ENCODE measurements at places on chromosomes 5 and 9.

DNA sequence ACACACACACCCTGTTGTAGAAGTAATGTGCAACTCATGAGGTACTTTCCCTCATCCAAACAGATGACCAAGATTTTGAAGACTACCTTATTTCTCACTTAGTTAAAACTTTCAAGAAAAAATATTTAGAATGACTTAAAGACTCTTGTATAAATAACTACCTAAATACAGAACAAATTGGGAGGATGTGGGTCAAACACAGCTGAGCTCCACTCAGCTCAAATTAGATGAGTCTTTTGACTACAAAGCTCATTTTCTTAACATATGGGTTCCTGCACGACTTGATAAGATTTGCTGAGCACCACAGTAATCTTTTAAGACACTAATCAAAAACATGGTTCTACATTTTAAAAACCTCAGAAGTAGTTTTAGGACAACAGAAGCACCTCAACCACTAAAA is 8.9 kb downstream of the MTX3 start:
- DNase-seq: no peak

DNA sequence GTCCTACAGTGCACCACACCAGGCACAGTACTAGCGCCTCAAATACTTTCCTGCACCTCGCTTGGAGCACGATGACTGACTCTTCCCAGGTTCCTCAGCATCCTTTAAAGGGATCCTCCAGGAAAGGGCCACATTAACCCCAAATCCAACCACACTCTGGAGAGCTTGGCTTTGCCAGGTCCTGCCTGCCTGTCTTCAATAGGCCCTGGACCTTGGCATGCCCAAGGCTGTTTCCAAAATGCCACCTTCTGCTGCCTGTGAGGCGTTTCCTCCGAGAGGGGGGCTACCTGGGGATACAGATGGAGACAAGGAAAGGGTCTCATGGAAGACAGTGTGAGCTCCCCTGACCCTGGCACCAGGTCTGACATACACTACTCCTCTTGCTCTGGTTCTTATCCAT is 169.9 kb downstream of the DAB2IP start:
- no peak for DNase-seq

DNA sequence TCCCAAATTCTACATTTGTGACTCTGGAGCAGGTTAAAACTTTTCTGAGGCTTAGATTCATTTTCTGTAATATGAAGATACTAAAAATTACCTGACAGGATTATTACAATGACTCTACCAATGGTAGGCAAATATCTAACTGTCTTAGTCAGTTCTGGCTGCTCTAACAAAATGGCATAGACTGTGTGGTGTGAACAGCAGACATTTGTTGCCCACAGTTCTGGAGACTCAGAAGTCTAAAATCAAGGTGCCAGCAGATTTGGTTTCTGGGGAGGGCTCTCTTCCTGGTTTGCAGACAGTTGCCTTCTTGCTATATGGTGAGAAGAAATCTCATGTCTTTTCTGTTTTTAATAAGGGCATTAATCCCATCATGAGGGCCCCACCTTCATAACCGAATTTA is 245.1 kb downstream of the MAST4 start:
- DNase-seq: no peak

- DNase-seq: no peak
These were observed 114.8 kb downstream of the FGF18 start for GRCh38 chr5:171534043-171534895.

DNA sequence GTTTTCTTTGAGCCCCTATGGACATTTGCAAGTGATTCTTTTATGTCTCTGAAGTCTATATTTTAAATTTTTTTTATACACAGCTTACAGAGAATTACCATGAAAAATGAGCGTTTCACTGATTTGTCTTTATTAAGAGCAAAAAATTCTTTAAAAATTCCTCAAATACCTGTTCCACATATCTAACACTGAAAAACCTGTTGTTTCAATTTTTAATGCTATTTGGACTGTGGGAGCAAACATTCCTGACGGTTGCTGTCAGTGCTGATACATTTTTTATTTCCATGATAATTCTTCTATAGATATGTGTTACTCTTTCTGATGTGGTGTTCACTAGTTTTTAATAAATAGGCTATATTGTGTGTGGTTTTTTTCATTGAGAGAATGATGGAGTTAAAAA is 199.8 kb downstream of the GDNF start:
- DNase-seq: no peak

GRCh38 chr5:7261900-7262299 is 134.0 kb upstream of the ADCY2 start:
- no peak for DNase-seq

DNA sequence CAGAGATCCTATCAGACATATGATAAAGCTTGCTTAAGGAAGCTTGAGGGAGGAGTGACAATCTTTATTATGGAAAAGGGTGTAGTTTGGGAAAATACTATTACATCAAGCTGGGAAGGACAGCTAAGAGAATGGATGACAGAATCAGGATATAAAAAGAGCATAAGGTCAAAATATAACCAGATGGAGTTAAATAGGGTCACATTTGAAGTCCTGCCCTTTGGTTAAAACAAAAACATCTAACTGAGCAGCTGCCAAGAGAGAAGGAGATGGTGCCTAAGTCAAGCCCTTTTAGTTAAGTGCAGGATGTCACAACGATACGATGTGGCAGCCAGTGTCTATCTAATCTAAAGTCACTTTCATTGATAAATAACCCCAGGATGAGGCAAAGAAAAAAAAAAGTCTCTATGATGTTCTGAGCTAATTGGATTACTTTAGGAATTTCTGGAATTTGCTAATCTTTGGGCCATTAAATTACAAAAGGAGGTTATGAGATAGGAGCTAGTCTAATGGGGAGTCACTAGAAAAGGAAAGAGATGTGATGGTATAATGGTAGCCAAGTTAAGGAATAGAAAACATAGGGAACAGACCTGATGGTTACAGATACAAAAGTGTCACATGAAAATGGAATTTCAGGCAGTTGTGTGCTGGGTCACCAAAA is 365.2 kb downstream of the PDE4D start:
- DNase-seq: no peak

DNA sequence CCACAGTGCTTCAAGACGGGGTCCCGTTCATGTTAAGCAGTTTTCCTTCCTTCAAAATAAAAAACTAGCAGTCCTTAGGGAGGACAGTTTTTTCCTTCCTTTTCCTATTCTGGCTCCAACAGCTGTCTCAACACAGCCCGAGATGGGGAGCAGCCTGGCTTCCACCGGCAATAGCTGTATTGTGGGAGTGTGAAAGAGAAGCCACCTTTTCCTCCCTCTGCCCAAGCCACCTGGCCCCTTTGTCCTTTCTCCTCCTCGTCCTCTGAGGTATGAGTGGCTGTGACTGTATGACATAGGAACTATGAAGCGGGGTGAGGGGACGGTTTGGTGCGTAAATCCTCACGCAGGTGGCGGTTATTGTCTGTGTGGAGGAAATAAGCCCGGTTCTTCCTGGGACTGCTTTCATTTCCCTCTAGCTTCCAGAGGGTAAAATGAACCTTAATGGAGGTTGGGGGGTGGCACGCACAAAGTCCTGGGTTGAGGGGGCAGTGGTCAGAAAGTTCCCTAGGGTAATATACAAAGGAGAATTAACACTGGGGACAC is 292.0 kb upstream of the DMRT1 start:
- no peak for DNase-seq

- DNase-seq: no peak
These were observed 30.0 kb downstream of the NR6A1 start for GRCh38 chr9:124741149-124741548.

GRCh38 chr9:106981396-106982287 is 118.7 kb downstream of the ZNF462 start:
- no peak for DNase-seq

- DNase-seq: no peak
These were observed 12.1 kb downstream of the RGS14 start for GRCh38 chr5:177369645-177370440.

DNA sequence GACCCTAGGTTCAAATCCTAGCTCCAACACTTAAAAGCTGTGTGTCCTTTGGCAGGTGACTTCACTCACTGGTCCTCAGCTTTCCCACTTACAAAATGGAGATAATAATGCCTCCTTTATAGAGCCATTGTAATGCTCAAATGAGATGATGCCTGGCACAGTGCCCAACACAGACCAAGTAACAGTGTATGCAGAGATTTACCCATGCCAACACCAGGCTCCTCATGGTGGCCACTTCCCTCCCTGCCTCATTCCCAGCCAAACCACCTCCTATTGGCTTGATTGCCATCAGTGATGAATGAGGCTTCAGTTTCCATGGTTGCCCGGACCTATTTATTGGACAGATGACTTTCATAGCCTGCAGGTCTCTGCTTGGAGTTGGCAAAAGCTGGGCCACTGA is 469.4 kb downstream of the CDK5RAP2 start:
- no peak for DNase-seq

DNA sequence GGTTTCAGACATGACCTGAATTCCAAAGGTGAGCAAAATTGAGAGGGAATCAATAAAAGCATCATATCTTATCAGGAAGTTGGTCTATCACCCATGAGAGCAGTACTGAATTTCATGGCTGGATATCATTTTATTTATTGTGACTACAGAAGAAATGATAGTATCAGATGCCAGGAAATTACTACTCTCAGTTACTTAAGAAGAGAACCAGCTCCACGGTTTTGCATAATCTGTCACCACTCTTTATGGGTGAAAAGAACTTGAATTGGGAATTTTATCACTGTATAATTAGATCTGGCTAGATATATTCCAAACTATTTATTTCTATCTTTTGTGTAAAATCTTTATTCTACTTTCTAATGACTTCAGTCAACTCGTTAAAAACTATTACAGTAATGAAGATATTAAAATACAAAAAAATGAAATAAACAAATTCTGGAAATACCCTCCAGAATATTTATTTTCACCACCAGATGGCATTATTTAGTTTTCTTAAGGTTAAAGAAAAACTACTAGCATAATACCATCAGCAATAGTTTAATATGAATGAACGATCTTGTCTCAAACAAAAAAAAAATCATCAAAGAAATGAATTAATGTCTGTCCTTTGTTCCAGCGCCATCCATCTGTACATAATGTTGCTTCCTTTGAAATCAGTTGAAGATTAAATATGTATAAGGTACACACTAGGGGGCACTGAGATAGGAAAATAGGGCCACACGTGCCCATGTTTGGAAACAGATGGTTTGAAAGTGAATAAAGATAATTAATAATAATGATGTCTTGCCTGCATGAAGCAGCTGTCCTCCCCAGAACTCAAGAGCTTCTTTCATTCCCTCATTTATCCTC is 84.7 kb upstream of the SLCO6A1 start:
- no peak for DNase-seq

- DNase-seq: no peak
These were observed 92.2 kb downstream of the ADAMTSL1 start for GRCh38 chr9:18566121-18566520.

GRCh38 chr9:30301271-30301963 is 2083.0 kb upstream of the ACO1 start:
- no peak for DNase-seq

DNA sequence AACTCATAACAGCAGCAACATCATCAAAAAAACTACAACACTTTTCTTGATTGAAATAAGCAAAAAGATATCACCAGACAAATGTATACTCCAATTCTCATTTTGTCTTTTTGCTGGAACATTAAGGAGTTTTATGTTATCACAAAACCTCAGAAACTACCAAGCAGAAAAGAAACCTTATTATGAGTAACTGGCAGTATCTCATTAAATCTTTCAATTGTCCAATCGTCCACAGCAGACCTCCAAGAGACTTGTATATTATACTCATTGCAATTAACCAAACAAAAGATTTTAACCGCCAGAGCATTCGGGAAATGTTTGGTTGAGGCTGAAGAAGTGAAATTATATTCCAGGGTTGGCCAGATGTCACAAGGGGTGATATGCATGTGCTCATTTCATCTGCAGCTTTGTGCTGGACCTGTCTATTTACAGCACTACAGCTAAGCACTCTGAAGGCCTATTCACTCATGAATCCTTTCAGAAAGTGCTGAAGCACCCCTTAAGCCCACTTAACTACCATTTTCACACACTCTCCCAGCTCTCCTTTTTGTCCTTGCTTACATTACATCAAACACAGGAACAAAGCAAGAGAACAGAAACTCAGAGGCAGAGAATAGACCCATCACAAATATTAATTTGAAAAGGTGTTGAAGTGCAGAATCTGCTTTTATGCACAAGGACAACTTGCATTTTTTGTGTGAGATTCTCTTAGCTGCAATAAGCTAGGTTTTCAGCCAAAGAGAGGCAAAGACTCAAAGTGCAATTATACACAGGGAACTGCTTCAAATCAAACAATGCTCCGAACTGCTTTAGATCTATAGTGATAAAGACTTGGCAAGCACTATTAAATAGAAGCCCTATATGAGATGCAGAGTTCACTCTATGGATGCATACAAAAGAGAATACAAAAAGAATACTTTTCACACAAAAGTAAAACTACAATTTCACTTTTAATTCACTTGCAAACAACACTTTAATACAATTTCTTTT is 150.4 kb upstream of the POU5F2 start:
- DNase-seq: no peak

Data from AG04450 (cell line).